Inflammatory macrophage (primary cell): ENCODE measurements at places on chromosomes 13 and 19.

DNA sequence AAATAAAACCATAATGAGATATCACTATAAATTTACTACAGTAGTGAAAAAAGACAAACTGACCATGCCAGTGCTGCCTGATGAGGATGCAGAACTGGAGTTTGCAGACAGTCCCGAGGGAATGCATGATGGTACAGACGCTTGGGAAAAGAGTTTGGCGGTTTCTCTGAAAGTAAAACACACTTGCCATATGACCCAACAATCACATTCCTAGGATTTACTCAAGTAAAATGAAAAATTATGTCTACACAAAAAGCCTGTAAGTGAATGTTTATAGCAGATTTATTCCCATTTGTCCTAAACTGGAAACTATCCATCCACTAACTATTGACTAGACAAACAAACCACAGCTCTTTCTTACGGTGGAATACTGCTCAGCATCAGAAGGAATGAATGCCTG, 271.0 kb downstream of the DNAJC15 start:
- DNase-seq: no peak

GRCh38 chr19:38900743-38901190, 998 bp downstream of the NFKBIB start:
- DNase-seq: no peak

- no peak for DNase-seq
These were observed 8.7 kb upstream of the RELB start for GRCh38 chr19:44992336-44993163.

GRCh38 chr19:48683349-48683748, 10.5 kb upstream of the NTN5 start:
- DNase-seq: no peak
